ENCODE measurements at places on chromosomes 7 and 10.

DNA sequence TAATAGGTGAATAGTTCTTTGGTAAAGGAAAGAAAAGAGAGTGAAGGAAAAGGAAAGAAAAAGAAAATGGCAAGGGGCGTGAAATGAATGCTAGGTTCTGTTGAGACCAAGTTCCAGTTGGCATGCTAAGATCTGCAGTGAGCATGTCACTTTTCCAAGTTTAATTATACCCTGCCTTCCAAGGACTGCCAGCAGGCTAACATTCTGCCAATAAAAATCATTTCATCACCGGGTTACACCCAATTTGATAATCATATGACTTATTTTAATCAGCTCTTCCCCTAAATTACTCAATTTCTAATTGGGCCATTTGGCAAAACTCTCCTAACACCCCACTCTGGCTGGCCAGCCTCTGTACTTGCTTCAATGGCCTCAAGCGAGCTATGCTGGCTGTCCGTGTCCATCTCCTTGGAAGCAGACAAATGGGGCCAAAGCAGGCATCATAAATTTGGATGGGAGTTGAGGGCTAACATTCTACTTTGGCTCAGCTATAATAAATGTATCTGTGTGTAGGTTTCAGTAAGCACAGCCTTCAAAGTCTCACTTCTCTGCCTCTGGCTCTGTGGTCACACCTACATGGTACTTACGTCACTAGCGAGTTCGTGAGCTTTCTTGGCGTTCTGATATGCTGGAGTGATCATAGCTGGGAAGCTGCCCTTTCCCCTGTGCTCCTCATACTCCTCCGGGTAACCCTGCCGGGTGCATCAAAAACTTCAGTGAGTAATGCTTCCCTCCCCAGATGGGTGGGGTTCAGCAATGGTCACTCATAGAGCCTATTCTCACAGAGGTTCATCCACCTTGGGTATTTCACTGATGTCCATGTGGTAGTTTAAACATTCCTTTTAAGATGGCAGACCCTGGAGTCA lies 17.3 kb downstream of the NRAP start:
- no peak for DNase-seq

DNA sequence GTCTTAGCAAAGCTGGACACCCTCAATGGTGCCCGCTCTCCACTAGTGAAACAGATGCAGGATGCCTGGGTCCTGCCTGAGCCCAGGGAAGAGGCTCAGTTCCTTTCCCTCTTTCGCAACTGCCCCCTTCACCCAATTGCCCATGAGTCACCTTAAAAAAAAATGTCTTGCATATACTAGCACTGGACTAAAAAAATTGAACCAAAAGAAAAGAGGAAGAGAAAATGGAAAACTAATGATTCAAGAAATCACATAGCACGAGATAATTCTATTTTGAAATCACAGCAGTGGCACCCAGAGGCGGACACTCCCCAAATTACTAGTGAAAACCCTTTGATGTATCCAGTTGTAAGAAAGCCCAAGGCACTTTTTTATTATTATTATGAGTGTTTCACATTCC lies 972.5 kb downstream of the LRMDA start:
- no peak for DNase-seq

DNA sequence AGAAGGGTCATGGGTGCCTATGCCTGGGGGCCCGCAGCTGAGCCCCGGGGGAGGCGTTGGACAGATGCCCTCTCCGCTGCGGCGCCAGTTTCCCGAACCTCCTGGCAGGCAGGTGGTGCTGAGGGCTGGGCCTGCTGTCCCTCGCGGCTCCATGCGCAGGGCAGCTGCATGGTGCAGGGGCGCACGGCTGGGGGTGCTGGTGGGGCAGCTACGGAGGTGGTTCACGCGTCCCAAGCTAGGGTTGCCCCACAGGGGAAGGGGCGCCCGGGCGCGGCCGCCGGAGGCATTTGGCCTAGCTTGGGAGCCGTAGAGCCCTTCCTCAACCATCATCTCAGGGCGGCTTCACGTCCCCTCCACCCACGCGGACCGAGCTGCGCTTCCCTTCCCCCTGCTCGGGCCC lies 146.0 kb downstream of the CCDC201 start:
- no peak for DNase-seq

GRCh38 chr10:46270086-46270811 lies 16.5 kb upstream of the ANTXRL start:
- no peak for DNase-seq

DNA sequence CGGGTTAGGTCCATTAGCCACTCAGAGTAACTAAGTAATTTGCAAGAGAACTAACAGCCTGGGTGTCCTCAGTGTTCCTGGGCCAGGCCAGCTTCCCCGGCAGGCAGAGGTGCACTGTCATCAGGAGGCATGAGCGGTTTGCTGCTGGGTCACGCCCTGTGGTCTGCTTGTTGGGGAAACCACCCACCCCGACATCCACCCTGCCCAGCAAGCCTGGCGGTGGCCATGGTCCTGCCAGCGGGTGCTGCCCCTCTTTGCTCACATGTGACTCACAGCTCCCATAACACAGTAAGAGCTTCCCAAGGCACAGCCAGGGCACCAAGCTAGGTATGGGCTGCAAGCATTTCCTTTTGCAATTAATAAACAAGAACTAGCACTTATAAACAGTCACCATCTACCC lies 75.9 kb downstream of the RGS10 start:
- no peak for DNase-seq

DNA sequence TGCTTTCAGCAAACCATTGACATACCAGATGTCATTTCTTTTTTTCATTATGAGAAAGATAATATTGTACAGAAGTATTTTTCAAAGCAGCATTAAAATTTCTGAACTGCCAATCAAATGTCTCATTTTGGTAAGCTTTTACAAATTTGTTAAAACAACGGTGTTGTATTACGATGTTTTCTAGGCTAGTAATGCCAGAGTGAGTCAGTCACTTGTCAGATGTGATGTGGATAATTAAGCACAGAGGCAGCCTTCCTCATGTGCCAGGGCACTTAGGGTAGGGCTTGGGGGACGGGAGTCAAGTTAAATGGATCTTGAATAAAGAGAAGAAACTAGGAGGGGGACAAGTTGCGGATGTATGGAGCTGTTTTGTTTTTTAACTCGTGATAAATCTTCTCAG lies 10.1 kb downstream of the PSTK start:
- DNase-seq, result no peak

DNA sequence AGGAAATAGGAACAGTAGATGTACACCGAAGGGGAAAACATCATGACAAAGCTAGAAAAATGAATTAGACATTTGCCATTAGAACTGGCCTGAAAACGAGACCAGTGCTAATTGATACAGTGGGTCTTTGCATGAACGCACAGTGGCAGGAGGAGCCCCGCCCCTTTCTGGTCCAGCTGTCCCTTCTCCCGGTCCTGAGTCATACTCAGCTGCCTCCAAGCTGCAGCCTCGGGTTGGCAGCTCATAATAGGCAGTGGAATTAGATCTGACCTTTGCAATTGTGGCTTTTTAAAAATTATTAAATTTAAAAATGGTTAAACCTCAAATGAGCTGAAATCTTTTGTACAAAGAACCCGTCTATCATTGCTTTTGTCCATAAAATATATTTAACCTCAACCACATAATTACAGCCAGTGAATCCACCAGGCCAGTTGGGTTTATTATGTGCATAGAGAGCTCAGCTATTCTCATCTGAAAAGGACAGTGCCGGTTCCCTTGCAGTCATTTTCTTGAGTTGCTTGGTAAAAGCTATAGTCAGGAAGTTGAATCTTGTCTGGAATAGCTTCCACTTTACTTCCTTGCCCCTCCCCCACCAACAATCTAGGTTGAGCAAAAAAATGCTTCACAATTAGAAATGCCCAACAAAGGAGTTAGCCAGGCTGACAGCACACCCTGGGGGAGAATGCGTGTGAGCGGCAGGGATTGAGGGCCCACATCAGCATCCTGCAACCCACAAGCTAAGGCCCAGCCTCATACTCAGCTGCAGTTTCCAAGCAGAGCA lies 147.1 kb downstream of the BUB3 start:
- DNase-seq, result no peak

DNA sequence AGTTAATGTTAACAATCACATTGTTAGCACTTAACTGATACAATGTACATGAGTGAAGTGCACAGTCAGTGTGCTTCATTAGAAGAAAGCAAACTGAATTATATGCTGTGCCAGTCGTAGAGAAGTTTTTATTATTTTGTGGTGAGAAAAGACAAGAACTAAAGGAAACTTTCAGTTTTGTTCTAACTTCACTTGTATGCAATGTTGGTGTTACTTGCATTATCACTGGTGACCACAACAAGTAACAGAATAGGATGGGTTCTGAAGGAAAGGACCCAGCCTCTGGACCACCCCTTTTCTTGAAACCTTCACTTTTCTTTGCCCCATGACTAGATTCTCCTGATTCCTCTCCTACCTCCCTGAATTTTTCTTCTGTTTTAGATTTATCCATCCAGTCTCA lies 123.3 kb upstream of the GAD2 start:
- no peak for DNase-seq

GRCh38 chr10:72719941-72720592 lies 28.1 kb downstream of the MCU start:
- DNase-seq, result no peak

GRCh38 chr7:138821912-138822311 lies 23.9 kb upstream of the ATP6V0A4 start:
- no peak for DNase-seq

DNA sequence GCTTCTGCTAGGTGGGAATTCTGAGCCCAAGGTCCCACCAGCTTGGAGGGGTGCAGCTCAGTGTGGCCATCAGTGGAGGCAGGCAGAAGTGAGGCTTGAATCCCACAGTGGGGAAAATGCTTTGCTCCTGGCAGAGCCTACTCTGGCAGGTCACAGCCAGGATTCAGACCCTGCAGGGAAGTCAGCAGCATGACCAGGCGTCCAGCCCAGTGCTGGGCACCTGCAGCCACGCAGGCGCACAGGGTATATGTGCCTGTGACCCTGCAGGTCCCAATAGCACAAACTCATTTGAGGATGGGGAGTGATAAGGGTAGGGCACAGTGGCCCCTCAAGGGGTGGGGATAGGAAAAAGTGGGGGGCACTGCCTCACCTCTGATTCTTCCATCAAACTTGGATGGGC lies 8.4 kb upstream of the AEBP1 start:
- no peak for DNase-seq

DNA sequence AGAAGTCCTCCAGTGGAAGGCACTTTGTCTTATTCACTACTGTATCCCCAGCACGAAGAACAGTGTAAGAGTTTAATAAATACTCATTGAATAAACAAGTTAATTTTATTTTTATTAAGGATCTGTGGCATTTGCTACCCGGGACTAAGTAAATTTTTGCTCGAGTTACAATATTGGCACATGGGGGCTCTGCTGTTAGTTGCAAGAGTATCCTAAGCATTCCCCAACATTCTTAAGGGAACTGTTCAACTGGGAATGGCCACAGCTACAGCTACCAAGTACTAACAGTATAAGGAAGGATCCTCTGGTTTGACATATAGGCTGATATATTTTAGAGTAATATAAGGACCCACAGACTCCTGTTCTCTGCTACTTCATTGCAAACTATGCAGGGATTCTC lies 8.7 kb upstream of the LRRTM3 start:
- no peak for DNase-seq

- DNase-seq, result no peak
These were observed 54.9 kb downstream of the JAZF1 start for GRCh38 chr7:28125431-28126409.

DNA sequence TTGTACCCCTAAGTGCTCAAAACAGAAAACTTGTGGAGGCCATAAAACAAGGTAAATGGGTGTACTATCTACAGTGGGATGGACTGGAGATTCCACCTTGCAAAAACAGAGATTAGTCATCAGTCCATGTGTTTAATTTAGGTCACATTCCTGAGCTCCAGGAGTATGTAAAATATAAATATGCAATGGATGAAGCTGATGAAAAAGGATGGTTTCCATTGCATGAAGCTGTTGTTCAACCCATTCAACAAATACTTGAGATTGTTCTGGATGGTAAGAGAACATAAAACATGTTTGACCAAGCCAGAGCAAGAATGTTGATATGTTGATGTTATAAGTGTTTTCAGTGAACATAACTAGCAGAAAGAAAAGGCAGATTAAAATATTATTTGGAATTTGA lies 14.6 kb downstream of the ASB15 start:
- no peak for DNase-seq

- no peak for DNase-seq
These were observed 13.4 kb downstream of the HEPACAM2 start for GRCh38 chr7:93212881-93213280.

DNA sequence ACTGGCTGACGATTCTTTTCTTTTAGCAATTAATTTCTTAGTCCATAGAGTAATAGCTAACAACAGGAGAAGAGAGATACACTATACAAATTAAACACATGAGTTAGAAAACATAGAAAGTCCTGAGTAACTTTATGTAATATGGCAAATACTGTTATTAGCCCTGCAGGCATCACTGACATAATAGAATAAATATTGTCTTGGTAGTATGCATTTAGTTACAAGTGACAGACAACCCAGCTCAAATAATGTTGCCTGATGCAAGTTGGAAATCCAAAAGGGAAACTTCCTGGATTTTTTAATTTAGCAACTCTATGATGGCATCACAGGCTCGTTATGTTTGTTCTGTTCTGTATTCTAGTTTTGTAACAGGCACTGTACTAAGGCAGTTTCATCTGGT lies 95.1 kb downstream of the DKK1 start:
- no peak for DNase-seq

DNA sequence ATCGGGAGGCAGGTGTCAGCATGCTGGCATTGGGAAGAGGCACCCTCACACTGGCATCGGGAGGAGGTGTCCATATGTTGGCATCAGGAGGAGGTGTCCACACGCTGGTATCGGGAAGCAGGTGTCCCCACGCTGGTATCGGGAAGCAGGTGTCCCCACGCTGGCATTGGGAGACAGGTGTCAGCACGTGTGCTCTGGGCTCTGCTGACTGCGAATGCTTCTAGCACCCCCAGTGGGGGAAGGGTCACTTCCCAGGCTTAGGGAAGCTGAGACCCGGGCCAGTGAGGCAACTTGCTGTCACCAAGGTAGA lies 92.5 kb upstream of the IKZF1 start:
- DNase-seq, result no peak

- no peak for DNase-seq
These were observed 35.9 kb downstream of the SVIL start for GRCh38 chr10:29598851-29599311.

GRCh38 chr7:114791771-114792170 lies 130.1 kb upstream of the MDFIC start:
- no peak for DNase-seq

GRCh38 chr10:19828278-19829049 lies 12.2 kb downstream of the PLXDC2 start:
- DNase-seq, result no peak

- no peak for DNase-seq
These were observed 60.3 kb upstream of the TAC1 start for GRCh38 chr7:97671571-97671970.

GRCh38 chr10:133258818-133259601 lies 17.7 kb downstream of the ADAM8 start:
- no peak for DNase-seq

- no peak for DNase-seq
These were observed 88.3 kb downstream of the ARMH3 start for GRCh38 chr10:101967713-101968112.
